ENCODE measurements at places on chromosomes 3 and 15.

- DNase-seq: no peak
Observed at GRCh38 chr3:177257625-177258024, 60.3 kb upstream of the TBL1XR1 start.

GRCh38 chr15:52532427-52532826, 3.7 kb upstream of the MYO5A start:
- no peak for DNase-seq

DNA sequence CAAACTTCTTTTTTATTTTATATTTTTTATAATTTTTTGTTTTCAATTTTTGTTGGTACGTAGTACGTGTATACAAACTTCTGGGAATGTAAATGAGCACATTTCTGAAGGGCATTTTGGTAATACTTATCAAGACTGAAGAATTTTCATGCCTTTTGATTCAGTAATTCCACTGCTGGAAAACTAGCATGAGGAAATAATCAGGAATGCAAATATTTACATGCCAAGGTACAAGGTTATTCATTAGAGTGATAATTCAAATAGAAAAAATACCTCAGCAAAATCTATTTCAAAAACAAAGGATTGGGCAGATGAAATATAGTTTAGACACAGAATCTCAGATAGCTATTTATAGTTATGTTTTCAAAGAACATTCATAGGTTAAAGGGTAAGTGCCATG, 128.7 kb downstream of the DMXL2 start:
- DNase-seq: no peak

DNA sequence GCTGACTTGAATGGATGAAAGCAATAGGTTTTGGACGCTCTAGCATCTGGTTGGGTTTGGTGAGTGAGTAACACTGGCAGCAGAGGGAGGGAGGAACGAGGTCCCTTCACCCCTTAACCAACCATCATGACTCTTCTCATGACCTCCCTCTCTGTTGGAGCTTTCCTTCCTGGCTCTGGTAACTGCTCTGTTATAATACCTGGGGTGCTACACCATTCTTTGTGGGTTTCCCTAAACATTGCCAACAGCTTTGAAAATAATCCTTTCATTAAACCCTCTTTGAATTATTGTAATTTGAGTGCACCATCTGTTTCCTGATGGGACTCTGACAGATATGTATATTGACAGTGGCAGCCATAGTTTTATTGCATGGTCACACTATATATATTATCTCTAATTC, 146.2 kb upstream of the PTPRG start:
- no peak for DNase-seq

DNA sequence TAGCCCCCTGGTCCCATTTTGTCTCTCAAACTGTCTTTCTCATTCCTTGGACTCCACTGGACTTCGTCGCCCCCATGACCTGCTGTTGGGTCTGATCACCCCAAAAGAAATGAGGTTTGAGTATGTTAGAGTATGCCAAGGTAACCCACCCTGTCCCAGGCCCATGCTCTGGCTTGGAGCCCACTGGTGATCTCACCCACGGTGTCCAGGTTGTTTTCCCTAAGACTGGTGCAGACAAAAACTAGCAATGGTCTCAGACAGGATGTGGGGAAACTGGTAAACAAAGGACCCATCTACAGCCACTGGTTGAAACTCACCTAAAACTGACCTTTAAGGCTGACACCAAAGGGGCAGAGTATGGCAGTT, 38.9 kb downstream of the EFCAB12 start:
- no peak for DNase-seq

DNA sequence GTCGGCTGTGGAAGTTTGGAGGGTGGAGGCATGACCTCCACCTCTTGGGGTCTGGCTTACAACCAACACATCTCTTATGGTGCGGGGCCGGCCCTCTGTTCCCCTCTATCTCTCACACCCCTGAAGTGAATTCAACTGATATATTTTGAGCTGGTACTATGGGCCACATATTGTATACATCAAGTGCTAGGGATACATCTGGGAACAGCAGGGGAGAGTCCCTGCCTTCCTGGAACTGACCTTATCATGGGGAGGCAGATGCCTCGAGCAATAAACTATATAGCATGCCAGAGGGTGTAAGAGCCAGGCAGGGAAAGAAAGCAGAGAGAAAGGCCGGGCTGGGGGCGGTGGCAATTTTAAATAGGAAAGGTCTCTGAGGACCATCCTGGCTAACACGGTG, 60.4 kb upstream of the TRPM1 start:
- DNase-seq: no peak

Data from RWPE1 (cell line).